Brain pericyte (primary cell): ENCODE measurements at places on chromosomes 16 and 17.

DNA sequence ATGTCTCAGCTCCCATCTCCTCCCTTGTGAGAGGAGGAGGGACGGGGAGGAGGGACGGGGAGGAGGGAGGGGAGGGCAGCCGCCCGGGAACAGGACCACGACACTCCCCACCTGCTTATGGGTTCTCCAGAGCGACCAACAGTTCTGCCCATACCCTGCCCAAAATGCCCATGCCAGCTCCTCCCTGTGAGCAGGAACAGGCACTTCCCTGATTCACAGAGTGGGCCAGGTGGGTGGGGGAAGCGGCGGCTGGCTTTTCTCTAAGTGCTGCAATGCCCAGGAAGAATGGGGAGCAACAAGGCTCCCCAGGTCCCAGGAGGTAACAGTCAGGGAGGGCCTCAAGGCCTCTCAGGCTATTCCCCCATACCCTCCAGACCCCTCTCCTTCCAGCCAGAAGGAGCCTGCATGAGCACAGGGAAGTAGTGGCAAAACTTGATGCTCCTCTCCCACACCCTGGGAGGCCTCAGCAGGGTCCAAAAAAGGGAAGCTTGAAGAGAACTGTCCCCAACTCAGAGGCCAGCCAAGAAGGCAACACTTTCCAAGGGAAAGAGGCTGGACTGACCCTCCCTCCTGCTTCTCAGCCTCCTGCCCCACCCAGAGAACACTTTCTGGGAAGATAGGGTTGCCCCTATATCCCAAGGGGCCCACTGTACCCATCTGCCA is 53.8 kb downstream of the MYO18A start:
- DNase-seq, result no peak

GRCh38 chr17:33686171-33686570 is 393.1 kb upstream of the ASIC2 start:
- DNase-seq, result no peak

DNA sequence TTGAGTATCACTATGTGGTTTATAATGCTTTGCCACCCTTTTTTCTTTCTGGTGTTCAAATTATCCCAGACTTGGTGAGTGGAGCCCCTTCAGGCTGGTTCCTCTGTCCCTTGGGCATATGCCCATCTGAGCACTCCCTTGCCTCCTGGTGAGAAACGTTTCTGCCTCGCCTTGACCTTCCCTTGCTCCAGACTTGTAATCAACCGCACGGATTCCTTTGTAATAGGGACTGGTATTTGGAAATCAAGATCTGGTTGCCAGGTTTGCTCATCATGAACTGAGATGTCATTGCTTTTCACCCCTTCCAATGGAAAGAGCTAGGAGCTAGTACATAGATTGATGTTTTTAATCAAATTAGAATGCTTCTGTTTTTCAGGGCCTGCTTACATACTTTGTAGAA is 43.7 kb downstream of the SEC14L1 start:
- no peak for DNase-seq

DNA sequence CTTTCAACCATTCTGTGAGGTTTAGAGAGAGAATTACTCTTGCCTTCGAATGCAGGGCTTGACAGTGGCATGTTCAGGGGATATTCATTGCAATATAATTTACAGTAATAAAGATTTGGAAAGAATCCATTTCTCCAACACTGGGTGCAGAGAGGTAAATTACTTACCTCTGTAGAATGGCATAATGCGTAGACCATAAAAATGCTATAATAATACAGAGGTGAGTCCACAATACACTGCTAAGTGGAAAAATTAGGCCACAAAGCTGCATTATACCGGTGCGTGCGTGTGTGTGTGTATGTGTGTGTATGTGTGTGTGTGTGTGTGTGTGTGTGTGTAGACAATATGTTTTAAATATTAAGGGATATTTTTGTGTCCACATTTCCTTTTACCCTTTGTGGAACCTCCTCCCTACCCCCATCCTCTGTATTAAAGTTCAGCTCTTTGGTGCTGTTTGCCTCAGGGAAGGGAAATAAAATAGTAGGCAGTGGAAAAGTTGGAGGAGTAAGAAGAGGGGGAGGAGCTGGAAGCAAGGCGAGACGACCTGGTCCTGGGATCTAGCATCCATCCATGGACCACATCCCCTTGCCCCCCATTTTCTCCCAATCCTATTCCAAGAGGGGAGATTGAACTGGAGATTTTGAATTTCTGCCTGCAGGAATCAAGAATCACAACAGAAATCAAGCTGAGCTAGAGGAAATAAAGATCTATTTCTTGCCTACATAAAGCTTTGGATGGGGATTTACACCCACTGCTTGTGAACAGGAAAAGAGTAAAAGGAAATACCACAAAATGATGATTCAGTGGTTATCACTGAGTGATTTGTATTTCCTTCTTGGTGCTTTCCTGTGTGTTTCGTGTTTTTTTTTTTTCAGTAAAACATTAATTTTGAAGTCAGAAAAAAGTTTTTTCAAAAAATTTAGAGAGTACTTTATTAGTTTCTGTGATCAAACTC is 124.8 kb downstream of the RGS9 start:
- DNase-seq, result no peak

DNA sequence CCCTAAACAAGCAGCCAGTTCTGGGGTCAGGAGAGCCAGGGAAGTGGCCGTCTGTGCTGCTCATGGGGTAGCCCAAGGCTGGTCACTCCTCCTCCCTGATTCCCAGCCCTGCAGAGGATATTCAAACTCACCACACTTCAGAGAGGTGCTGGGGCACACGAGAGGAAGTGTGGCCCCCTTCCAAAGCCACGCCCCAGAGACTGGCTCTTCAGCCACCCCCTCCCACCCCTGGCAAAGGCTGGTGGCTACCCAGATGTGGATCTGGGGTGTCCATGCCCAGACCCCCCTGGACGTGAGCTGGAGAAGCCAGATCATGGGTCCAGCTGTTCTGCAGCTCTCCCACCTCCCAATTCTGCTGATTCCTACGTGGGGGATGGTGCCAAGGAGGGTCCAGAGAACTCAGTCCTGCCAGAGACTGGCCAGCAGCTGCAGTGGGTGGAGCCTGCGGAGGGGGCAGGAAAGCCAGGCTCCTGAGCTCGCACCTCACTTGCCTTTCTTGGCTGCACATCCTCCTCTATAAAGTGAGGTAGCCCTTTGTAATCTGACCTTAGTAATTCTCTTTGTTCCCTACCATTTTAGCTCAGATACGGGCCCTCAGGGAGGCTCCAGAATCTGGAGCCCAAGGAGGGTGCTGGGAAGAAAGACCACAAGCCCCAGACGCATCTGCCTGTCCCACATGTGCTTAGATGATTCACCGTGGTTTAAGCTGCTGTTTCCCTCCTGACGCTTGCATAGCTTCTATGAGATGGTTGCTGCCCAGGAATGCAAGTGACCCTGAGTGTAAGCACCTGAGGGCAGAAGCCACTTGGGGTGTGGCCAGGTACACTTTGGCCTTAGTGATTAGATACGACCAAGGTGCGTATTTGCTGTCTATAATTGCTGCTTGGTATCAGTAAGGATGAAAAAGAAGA is 15.3 kb downstream of the SDK2 start:
- no peak for DNase-seq

- DNase-seq, result no peak
Observed at GRCh38 chr17:13374203-13375143, 227.3 kb downstream of the HS3ST3A1 start.

DNA sequence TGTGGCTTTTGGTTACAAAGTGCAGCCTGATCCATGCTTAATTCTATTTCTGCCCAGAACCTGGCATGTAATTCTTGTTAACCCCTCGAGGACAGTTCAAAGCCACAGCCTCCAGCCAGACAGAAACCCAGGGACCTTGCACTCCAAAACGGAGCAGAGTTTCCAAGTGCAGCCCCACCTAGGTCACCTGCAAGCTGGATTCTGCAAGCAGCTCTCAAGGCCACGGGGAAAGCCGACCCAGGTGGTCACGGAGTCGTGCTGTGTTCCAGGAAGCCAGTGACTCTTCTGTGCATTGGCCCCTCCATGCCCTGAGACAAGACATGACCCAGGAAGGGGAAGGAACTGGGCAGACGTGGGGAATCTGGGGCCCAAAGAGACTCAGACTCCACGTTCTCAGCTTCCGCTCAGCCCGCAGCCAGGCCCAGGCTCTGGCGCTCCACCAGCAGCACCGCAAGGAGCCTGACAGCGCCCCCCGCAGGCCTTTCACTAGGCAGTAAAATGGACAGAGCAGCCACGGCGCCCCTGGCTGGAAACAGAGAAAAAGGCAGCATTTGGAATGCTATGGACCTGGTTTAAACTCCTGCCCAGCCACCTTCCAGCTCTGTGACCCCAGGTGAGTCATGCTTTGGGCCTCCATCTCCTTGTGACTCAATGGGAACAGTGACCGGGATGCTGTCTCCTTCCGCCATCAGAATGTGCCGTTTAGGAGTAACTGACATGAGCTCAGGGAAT is 27.3 kb upstream of the GSG1L start:
- DNase-seq, result no peak

DNA sequence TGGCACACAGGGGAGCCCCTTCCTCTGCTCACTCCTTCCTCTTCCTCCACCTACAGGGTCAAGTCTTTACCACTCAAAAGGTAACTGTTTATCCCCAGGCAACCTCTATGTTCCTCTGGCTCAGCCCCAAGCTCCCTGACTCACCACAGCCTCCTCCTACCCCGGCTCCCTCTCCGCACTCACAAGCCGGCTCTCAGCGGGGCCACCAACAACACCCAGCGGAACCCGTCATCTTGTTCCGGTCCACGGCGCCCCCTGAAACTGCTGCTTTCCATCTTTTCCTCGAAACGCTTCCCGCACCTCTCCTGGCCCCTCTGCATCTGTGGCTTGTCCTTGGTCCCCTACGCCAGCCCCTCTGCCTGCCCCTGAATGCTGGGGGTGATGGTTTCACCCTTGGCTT is 58.4 kb downstream of the NXN start:
- DNase-seq, result no peak
